ENCODE measurements at places on chromosomes 3 and 15. TPM values are rescaled to one million over a fixed set of nuclear protein-coding genes. Genes with fewer than 3 reads are reported as not detected.

THRB gene
- total RNA-seq, result 0.09 TPM

FLNB gene
- 54.0 TPM for total RNA-seq

CGNL1 gene
- 0.16 TPM for total RNA-seq

GOLGA6B gene
- total RNA-seq, result under 0.01 TPM

NME9 gene
- not detected for total RNA-seq

ECE2 gene
- total RNA-seq, result not detected

NOX5 gene
- 1.8 TPM for total RNA-seq

TRPM7 gene
- total RNA-seq, result 54.5 TPM

CISH gene
- total RNA-seq, result 0.95 TPM

ADGRG7 gene
- not detected for total RNA-seq

FAM219B gene
- total RNA-seq, result 25.5 TPM

POLQ gene
- 1.9 TPM for total RNA-seq

GPD1L gene
- 13.9 TPM for total RNA-seq

MCTP2 gene
- 4.1 TPM for total RNA-seq

CHST14 gene
- 5.2 TPM for total RNA-seq

TICRR gene
- 0.32 TPM for total RNA-seq

MB21D2 gene
- total RNA-seq, result 5.1 TPM

All from bronchial smooth muscle cell (primary cell).